ENCODE measurements at places on chromosomes 3 and 15. TPM values are rescaled to one million over a fixed set of nuclear protein-coding genes. Genes with fewer than 3 reads are reported as not detected.

The FBN1 gene
- 30.4 TPM for total RNA-seq

The GPR62 gene
- total RNA-seq = under 0.01 TPM

The PLXNB1 gene
- total RNA-seq = 20.7 TPM

The SAXO2 gene
- under 0.01 TPM for total RNA-seq

The ZCWPW2 gene
- total RNA-seq = under 0.01 TPM

The SLC7A14 gene
- not detected for total RNA-seq

The SH2D7 gene
- total RNA-seq = not detected

The PAK6 gene
- 1.3 TPM for total RNA-seq

DNA sequence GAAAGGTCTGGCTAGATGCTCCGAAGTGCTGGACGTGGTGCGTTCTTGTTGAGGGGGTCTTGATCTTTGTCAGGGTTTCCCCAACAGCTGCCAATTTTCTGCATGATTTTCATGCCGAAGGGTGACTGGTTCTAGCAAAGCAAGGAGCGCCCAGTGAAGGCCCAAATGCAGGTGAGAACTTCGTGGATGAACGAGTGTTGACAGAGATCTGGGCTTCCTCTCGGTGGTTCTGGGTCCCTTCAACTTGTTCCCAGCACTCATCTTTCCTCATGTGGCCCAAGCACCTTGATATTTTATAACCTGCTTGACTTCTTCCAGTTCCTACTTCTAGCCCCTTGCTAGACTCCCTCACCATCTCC is 40.8 kb upstream of the TFRC start:
- DNase-seq = no peak

- DNase-seq = no peak
Measured at GRCh38 chr3:177771780-177772179, 574.5 kb upstream of the TBL1XR1 start.

DNA sequence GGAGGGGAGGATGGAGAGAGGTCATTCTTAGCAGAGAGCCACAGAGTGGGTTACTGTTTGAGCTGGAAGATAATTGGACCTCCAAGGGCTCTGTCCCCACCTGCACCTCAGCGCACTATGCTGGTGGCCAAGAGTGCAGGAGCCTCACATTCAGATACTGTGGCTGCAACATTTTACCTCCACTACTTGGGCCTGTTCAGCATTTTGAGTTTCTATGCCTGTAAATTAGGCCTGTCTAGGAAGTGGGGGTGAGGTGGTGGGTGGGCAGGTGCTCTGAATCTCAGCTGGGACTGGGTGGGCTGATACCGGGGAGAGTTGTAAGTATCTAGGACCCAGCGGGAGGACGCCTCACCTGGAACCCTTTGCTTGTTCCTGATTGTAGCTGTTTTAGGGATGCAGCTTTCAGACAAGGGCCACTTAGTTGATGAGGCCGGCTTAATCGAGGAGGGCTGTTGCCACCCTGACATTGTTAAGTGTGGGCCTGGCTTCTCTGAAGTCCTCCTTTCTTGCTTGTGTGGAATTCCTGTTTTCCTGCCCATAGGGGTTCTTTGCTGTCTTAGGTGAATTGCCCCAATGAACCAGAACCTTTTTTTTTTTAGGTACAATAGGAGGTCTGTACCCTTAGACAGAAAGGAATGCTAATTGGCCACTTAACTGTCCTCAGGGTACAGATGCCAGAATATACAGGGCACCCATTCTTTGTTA is 83.8 kb downstream of the SMAD3 start:
- DNase-seq = no peak

- DNase-seq = no peak
Measured at GRCh38 chr3:185934174-185934557, 3.6 kb downstream of the TRA2B start.

DNA sequence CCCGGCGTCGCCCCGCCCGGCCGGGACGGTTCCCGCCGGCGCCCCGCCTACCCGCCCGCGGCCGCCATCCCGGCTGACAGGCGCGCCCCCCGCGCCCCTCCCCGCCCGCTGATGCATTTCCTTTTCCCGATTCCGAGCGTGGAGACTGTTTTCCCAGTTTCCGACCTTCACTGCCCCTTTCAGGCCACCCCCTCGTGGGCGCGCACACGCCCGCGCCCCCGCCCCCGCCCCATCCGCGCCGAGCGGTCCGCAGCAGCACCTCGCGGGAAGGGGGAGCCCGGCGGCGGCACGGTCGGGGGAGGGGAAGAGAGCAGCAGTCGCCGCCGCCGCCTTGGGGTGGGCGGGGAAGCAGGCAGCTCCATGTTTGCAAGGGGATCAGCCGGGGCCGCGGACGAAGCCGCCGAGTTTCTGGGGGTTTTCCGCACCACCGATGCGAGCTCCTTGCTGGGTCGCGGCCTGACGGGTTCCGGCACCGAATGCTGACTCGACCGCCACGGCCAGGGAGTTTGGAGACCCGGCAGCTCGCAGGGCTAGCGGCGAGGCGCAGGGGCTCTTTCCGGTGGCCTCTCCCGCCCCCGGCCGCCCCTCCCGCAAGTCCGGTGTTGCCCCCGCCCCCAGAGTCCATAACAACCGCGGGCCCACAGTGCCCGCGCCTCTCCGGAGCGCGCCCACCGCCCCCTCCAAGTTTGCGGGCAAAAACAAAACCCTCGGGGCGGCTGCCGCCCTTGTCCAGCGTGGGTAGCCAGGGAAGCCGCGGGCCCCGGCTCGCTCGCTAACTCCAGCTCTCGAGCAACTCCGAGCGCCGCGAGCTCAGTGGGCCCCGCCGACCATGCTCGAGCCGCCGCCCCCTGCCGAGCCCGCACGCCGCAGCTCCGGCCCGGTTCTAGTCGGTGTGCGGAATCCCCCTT is 3.2 kb upstream of the SIN3A start:
- peak; percentile 83 for DNase-seq

DNA sequence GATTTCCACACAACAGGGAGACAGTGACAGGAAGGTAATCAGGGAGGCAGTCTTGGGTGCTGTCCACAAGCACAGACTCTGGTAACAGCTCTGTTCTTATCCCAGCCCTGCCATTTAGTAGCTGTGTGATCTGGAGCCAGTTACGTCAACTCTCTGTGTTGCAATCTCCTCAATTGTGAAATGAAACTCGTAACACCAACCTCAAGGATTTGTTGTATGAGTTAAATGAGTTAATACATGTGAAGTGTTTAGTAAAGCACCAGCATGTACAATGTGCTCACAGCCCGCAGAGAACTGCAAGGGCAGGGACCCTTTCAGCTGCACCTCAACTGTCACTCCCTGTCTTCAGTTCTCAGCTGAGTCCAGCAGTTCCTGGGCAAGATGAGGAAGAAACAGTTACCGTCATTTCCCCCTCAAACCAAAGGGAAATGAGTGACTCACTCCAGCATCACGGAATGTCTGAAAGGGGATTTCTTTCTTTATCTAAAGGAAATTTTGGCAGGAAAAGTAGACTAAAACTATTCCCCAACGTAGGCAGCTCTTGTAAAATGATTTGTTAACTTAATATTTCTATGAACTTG is 39.9 kb upstream of the MB21D2 start:
- peak; percentile 2 for DNase-seq

GRCh38 chr3:149792452-149793270 is at the start of gene ANKUB1:
ANKUB1 (minus strand) TSS chr3:149792554; CDS start chr3:149792366, 188 bp downstream.
- DNase-seq = no peak

- DNase-seq = no peak
Measured at GRCh38 chr3:115498898-115499297, 124.4 kb upstream of the GAP43 start.

DNA sequence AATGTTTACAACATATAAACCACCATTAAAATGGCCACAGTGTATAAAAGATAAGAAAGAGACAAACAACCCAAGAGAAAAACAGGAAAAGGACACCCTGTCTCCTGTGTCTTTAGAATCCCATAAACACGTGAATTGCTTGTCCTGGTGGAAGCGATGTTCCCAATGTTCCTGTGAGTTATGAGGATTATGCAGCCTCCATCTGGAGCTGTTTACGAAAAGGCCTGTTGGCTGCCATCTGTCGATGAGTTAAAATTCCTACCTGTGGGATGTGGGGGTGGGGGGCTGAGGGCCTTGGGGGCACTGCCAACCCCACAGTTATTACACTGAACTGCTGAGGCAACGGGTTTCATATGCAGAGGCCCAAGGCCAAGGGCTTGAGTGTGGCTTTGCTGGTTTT is 13.6 kb downstream of the NISCH start:
- DNase-seq = no peak

GRCh38 chr3:183313764-183314163 is 60.7 kb downstream of the B3GNT5 start:
- no peak for DNase-seq

DNA sequence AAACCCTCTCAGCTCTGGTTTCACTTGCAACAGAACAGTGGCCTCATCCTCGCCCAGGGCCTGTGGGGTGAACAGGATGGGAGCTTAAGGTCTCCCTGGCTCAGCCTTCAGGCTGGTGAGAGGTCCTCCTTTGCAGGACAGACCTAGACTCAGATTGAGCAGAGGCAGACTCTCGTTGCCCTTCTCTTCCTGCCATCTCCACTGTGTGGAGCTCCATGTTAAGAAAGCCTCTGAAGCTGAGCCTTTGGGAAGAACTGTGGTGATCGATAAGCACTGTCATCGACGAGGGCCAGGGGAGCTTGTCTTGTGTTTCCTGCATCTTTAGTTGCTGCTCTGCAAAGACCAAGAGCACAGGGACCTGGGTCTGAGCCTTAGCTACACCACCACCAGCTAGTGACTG is 37.8 kb upstream of the GRIP2 start:
- no peak for DNase-seq

- no peak for DNase-seq
Measured at GRCh38 chr3:115922681-115923347, 299.5 kb downstream of the GAP43 start.

DNA sequence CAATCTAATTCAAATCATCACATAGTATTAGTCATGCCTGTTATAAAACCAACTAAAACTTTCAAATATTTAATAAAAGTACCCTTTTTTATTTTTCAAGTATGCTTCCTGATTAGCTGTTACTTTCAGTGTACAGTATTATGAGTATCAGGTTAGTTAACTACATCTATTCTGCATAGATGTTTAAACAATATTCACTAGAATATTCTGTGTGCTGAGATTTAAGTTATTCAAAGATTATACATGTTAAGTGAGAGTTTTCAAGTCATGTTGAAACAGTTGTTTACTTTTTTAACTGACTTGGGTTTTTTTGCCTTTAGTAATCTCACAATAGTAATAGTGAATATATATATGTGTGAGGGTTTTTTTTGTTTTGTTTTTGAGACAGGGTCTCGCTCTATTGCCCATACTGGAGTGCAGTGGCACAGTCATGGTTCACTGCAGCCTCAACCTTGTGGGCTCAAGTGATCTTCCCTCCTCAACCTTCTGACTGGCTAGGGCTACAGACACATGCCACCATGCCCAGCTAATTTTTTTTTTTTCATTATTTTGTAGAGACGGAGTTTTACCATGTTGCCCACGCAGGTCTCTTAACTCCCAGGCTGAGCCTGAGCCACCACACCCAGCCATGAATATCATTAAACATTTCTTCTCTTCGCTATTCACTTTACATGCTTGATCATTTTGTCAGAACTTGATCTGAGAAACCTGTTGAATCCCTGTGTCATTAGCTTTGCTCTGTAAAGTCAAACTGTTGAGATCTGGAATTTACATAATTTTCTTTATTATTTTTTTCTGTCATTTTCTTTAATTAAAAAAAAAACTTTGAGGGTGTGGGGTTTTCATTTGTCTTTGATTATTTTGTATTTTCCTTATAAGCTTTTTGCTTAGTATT is 286.2 kb upstream of the UBE2E1 start:
- DNase-seq = no peak

DNA sequence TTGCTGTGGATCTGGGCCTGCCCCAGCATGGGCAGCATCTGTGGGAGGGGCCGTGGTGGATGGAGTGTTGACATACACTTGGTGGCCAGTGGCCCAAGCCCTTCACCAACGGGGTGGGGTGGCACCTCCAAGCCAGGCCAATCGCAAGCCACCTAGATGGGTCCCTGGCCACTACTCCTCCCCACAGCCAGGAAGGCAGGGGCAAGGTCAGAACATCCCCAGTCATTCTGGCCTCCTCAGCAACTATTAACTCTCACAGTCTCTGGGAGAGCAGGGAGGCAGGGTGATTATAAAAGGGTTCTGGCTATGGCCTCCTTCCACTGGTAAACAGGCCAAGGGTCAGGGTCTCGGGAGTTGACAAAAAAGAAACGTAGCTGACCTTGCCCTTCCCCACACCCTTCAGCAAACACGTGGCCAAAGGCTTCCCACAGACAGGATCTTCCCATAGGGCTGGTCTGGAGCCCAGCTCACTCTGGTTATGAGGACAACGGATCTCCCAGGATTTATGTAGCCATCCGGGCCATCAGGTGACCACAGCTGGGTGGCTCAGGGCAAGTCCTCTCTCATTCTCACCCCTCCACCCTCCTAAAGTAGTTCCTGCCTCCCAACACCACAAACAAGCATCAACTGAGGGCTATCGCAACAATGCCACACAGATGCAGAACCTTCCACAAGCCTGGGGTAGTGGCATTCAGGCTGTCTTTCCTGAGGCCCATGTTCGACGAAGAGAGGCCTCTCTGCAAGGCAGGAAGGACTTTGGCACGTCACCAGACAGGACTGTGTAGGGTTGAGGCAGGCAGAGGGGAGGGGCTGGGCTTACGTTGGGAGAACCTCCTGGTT is 18.9 kb downstream of the TLE3 start:
- DNase-seq = no peak

DNA sequence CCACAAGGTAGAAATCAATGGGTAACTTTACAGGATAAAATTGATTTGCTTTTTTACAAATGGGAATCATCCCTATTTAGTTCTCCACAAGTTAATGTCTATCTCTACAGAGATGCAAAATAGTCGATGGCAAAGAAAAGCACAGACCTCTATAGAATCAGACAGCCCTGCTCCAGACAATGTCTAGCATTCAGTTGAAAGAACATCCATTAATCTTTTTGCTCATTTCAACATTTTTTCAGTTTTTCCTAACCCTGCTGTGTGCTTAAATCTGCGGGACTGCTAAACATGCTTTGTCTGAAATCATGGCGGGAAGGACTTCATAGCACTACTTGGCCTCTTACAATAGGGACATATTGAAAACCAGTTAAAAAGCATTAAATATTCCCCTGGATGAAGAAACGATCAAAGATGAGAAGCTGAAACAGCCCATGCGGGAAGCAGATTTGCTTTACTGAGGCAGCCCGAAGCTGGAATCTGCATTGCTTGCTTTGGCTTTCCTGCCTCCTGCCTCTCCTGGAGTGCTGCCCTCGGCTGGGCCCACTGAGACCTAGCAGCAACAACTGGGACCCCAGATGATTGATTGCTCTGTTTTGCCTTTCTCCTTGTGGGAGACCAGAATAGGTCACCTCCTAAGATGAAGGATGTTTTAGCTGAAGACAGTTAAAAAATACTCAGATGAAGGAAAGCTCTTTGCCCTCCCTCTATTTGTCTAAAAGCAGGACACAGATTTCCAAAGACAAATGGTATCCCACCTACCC is 38.5 kb upstream of the RASGRP1 start:
- DNase-seq = no peak

DNA sequence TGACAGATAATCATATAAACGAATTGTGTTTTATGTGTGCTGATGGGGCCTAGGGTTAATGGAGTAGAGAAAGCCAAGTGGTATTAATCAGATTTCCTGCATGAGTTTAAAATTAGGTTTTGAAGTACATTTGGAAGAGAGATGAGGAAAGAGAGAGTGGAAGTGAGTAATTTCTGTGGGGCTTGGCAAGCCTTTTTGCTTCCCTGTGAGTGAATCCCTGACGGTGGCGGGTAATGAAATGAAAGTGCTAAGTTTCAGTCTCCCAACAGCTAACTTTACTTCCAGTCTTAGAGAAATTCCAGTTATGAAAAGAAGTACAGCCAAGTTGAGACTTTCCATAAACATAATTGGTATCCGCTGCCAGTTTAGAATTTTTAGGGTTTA is 139.4 kb downstream of the BBX start:
- DNase-seq = no peak

GRCh38 chr15:23629234-23629805 is 18.3 kb downstream of the MAGEL2 start:
- DNase-seq = no peak
